ENCODE measurements at places on chromosomes 12 and 14.

GRCh38 chr12:129082441-129082840, 229.2 kb downstream of the GLT1D1 start:
- DNase-seq = no peak

GRCh38 chr12:94650143-94651056, at the start of gene TMCC3:
TSS of gene TMCC3 (minus strand) at chr12:94650557. CDS start at chr12:94650430, 127 bp downstream.
- DNase-seq = peak; percentile 42

DNA sequence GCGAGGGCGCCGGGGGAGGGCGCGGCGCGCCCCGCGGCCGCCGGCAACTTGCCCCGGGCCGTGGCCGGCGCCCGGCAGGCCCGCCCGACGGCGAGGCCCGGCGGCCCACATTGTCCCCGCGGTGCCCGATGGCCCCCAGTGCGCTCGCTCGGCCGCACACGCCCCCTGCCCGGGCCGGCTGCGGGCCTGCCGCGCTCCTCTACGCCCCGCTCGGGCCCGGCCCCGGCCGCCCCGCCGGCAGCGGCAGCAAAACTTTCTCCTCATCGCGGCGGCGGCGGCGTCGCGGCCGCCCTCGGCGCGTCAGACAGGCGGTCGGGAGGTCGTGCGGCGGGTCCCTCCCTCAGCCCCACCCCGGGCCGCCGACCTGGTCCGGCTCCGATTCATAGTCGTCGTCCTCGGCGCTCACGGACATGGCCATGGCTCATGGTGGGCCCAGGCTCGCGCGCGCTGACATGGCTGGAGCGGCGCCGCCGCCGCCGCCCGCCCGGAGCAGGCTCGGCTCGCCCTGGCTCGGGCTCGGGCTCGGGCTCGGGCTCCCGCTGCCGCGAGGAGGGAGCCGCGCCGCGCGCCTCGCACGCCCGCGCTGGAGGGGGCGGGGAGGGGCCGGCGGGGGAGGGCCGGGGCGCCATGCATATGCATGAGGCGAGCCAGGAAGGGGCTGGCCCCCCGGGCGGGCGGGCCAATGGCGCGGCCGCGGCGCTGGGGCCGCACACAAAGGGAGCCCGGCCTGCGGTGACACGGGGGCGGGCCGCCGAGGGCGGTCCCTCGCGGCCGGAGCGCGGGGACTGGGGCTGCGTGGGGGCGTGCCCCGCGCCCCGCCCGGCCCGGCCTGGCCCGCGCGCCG, 67.1 kb downstream of the RNF34 start:
- peak; percentile 97 for DNase-seq

- DNase-seq = peak; percentile 13
Observed at GRCh38 chr14:79011091-79011919, 841.1 kb downstream of the NRXN3 start.

GRCh38 chr14:54599966-54600716, 33.2 kb downstream of the SAMD4A start:
- no peak for DNase-seq

- no peak for DNase-seq
Observed at GRCh38 chr14:99261912-99262787, 9.8 kb downstream of the BCL11B start.

- DNase-seq = no peak
Observed at GRCh38 chr14:29925736-29926135, 1.9 kb downstream of the PRKD1 start.

DNA sequence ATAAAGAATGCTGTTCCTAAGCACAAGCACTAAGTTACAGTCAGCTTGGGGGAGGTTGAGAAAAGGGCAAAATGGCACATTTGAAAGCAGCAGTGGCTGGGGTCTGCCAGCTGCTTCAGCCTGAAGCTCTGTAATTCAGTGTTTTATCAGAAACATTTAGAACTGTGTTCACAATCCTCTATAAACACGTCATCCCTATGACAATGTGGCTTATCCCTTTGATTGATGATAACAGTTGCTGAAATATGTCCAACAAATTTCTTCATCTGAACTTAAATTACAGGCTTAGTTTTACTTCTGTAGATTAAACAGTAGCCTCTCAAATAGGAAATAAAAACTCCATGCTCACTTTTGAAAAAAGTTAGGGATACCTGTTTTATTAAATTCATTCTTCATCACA, 108.8 kb downstream of the VEZT start:
- no peak for DNase-seq

GRCh38 chr14:91919814-91920213, 27.7 kb downstream of the FBLN5 start:
- DNase-seq = no peak

DNA sequence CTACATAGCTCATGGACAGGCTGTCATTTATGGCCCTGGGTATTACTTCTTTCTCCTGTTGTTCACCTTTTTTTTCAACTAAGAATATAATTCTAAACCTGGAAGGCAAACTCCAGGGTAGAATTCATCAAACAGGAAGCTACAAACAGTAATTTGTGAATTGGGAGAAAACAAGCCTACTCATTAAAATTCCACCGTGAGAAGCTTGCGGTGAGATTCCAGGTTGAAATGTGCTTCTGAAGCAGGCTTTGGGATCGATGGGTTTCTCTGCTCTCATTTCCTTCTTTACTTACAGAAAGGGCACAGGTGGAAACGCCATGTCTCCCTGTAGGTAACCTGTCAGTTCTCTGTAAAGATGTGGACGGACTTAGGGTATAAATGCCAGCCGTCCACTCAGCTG, 257.5 kb downstream of the TMEM132C start:
- no peak for DNase-seq

GRCh38 chr14:57797160-57797559, 68.7 kb downstream of the SLC35F4 start:
- DNase-seq = no peak

DNA sequence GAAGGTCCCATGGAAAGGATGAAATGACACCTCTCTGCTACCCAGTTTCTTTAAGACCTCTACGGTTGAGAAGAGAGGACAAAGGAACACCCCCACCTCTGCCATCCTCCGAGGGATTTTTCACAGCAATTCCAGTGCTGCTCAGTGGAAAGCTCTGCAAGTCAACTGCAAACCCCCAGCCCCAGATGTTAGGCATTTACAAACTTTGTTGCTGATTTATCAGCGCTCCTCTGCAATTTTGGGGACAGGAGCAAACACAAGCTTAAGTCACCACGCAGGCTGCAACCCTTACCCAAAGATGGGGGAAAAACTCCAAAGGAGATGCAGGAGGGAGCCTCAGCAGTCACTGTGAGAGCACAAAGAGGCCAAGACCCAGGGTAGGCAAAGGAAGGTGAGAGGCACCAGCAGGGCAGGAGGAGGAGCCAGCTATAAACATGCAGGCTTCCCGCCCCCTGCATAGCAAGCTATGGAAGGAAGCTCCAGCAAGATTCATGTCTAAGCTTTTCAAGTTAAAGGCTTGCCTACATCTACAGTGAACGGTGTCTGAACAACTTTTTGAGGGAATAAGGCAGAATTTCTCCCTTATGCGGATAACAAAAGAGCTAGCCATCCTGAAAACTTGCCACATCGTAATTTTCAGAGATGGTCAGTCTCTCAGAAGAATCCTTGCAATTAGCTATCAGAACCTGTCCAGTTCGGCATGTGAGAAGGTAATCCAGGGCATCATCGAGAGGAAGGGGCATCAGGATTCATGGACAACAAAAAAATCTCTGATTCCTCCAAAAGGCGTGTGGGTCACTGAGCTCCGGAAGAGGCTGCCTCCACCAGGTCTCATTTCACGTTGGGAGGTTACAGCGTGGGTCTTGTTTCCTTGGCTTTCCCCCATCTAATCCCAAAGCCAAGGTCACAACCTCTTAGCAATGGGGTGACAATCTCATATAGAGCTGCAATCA, 3.9 kb downstream of the CTDSP2 start:
- no peak for DNase-seq

- no peak for DNase-seq
Observed at GRCh38 chr12:22318108-22318737, 16.3 kb downstream of the ST8SIA1 start.

- DNase-seq = no peak
Observed at GRCh38 chr12:76940671-76941445, 62.0 kb upstream of the CSRP2 start.

- no peak for DNase-seq
Observed at GRCh38 chr14:99192830-99193229, 79.2 kb downstream of the BCL11B start.

GRCh38 chr12:124769163-124769530, 94.5 kb downstream of the SCARB1 start:
- DNase-seq = no peak

- DNase-seq = no peak
Observed at GRCh38 chr12:28057856-28058615, 85.5 kb upstream of the PTHLH start.

DNA sequence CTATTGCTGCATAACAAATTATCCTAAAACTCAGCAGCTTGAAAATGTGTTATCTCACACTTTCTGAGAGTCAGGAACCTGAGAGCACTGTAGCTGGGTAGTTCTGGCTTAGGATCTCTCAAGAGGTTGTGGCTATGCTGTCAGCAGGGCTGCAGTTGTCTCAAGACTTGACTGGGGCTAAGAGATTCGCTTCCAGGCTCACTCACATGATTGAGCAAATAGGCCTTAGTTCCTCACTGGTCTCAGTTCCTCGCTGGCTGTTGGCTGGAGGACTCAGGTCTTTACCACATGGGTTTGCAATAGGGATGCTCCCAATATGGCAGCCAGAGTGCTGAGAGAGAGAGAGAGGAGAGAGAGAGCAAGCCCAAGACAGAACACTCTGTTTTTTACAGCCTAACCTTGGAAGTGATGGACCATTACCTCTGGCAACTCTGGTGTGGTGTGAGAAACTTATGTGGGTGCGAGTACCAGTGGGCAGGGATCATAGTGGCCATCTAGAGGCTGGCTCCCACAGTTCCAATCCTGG, 15.9 kb upstream of the DHRS2 start:
- no peak for DNase-seq

DNA sequence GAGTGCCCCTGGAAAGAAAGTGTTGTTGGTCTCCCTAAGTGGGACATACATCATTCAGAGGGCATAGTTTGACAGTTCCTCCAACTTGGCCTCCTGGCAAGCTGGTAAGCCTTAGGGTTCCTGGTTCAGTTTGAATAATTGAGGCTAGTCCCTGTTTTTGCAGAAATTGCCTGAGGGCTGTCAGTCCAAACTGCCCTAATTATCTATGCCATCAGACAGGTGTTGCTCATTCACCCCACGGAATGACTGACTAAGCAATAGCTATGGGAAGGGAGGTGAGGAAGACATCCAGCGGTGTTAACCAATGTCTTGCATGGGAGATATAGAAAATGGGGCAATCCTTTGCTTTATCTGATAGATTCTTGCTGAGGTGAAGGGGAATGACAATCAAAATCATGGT, 37.6 kb downstream of the SPTSSA start:
- DNase-seq = no peak

GRCh38 chr14:22929961-22930364, 787 bp upstream of the PRMT5 start:
- no peak for DNase-seq

GRCh38 chr12:12916135-12916944, 25.0 kb downstream of the GPRC5A start:
- DNase-seq = peak; percentile 79

GRCh38 chr12:31626270-31626995, 33.1 kb upstream of the ETFBKMT start:
- DNase-seq = no peak

DNA sequence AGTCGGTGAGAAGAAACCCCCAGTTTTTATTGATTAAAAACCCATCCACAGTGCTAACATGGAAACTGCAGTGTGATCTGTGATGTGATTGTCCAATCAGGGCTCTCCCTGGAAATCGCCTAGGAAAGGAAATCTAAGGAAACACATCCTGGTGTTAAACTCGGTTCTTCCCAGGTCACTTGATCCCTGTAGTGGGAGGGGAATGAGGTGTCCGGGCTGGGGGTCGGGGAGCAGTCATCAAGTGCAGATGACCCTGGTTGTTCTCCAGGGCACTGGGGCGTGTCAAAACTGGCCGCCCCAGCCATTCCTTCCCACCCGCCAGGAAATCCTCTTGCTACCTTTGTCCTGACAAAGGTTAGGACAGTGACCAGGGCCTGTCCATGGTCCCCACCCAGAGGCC, 20.8 kb downstream of the RAB35 start:
- no peak for DNase-seq

GRCh38 chr14:22820731-22821130, 5.5 kb upstream of the SLC7A7 start:
- no peak for DNase-seq

Measured in BE2C (cell line).